ENCODE measurements at places on chromosomes 16 and 17. TPM values are rescaled to one million over a fixed set of nuclear protein-coding genes. Genes with fewer than 3 reads are reported as not detected.
A peak's percentile ranks its signal among the peaks of the same experiment; 100 is the strongest.

- DNase-seq: no peak
These were observed 44.2 kb downstream of the ADCY7 start for GRCh38 chr16:50310308-50311133.

- DNase-seq: no peak
These were observed 5.0 kb downstream of the CYBC1 start for GRCh38 chr17:82445542-82445941.

GRCh38 chr17:28385406-28385805 lies 13.9 kb downstream of the SARM1 start:
- no peak for DNase-seq

DNA sequence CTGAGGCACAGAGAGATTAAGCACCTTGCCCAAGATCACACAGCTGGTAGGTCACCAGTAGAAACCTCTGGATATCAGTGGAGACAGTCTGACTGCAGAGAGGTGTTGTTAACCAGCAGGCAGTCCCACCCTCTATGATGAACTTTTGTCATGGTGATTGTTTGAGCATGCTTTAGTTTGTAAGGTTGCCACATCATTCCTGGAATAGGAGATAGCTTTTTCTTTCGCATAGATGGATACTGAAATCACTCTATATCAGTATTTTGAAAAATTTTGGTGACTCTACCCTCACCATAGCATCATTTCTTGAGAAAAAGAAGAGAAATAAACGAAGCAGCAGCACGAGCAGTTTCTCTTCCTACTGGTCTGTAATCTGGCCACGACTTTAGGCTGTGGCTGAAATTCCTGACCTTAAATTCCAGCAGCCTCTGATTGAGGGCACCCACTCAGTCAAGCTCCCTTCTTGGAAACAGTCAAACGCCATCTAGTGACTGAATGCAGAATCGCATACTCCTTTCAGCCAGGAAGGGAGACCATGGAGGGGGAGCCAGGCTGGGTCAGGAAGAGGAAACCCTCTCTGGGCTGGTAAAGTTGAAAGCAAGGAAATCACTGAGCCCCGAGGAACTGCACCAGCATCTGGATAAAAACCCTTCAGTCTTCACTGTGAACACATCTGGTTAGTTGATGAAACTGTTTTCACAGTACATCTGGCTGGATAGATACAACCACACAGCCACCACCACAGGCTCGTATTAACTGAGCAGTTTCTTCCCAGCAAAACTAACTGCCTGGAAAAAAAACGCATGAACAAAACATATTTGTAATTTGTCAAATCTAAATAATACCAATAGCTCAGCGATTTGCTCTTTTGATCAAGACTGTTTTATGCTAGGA lies 108.5 kb upstream of the XYLT1 start:
- DNase-seq: peak; percentile 32

DCXR gene
- polyA plus RNA-seq: 69.6 TPM
